ENCODE measurements at places on chromosomes 16 and 17.

- DNase-seq: no peak
Observed at GRCh38 chr16:56866955-56867830, 2.2 kb downstream of the SLC12A3 start.

GRCh38 chr17:61587807-61588660, 3.0 kb downstream of the NACA2 start:
- DNase-seq: no peak

DNA sequence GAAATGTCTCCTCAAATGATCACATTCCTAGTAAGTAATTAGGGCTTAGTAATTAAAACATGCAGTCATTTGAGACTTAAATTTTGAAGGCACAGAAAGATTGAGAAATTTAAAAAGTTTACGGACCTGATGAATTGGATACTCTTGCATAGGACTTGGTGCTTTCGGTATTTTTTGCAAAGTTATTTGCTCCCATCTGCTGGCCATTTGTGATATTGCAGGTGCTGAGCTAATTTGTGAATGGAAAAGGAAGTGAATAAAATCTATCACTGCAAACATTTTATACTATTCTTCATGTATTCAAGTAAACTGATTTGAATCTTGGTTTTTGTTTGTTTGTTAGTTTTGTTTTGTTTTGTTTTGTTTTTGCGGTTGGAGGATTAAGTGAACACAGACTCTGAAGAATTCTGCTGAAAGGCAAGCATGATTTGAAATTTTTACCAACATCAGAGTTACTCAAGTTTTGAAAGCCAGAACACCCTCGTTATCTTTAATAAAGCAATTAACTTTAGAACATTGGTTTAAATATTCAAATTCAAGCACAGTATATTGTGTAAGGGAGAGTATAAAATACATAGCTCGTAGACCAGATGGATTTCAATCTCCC, 689.5 kb upstream of the RBFOX1 start:
- DNase-seq: peak; percentile 57

DNA sequence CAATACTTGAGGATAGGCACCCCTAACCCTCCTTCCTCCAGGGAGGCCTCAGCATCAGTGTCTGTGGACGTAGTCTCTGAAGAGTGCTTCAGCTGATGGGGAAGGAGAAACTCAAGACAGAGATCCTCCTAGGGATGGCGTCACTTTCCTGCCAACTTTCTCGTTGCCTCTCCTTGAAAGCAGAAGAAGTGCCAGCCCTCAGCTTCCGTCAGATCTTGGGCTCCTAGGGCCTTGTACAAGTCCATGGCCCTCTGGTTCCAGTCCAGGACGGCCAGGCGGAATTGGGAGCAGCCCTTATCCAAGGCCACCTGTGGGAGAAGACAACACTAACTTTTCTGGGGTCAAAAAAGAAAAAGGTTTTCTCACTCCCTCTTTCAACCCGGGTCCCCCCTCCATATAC, 1.3 kb downstream of the SAT2 start:
- DNase-seq: no peak

- DNase-seq: peak; percentile 98
Observed at GRCh38 chr17:28717578-28718332, at the start of gene RAB34. TSS of gene RAB34 (minus strand) at chr17:28717868. CDS start at chr17:28717266, 602 bp downstream.

- DNase-seq: no peak
Observed at GRCh38 chr17:67606896-67607604, 110.7 kb upstream of the NOL11 start.

- no peak for DNase-seq
Observed at GRCh38 chr17:77654296-77654695, 304.2 kb upstream of the TNRC6C start.

GRCh38 chr17:64574646-64575045, 67.9 kb downstream of the CEP95 start:
- no peak for DNase-seq

- DNase-seq: no peak
Observed at GRCh38 chr17:32631341-32632096, 144.7 kb downstream of the CDK5R1 start.

GRCh38 chr17:70344386-70345060, 175.2 kb downstream of the KCNJ2 start:
- no peak for DNase-seq

- DNase-seq: no peak
Observed at GRCh38 chr16:966035-966434, 4.7 kb downstream of the LMF1 start.

- DNase-seq: no peak
Observed at GRCh38 chr17:6843241-6843880, 11.8 kb upstream of the TEKT1 start.

GRCh38 chr17:57480438-57481196, 224.3 kb downstream of the MSI2 start:
- no peak for DNase-seq

- DNase-seq: no peak
Observed at GRCh38 chr16:17451843-17452242, 18.9 kb downstream of the XYLT1 start.

GRCh38 chr17:17120701-17121100, 78.4 kb downstream of the MPRIP start:
- DNase-seq: no peak
